ENCODE measurements at places on chromosomes 5 and 9.
A peak's percentile ranks its signal among the peaks of the same experiment; 100 is the strongest.

- DNase-seq: peak; percentile 42
These were observed 753 bp upstream of the STC2 start for GRCh38 chr5:173328844-173329490.

DNA sequence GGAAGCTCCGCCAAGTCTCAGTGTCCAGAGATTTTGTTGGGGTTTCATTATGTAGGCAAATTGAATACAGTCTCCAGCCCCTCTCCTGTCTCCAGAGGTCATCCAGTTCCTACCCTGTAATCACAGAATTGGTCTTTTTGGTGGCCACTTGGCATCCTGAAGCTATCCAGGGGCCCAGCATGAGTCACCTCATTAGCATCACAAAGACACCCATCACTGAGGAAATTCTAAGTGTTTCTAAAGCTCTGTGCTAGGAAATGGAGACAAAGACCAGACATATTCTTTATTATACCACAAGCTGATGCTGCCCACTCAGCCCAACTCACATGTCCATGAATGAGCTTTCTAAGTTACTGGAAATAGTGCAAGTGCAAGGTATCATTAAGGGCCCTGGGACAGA lies 229.9 kb downstream of the DOCK8 start:
- no peak for DNase-seq

GRCh38 chr5:42992088-42992879 lies 47.8 kb downstream of the ANXA2R start:
- peak; percentile 63 for DNase-seq

GRCh38 chr5:153096381-153096780 lies 394.1 kb upstream of the GRIA1 start:
- no peak for DNase-seq

DNA sequence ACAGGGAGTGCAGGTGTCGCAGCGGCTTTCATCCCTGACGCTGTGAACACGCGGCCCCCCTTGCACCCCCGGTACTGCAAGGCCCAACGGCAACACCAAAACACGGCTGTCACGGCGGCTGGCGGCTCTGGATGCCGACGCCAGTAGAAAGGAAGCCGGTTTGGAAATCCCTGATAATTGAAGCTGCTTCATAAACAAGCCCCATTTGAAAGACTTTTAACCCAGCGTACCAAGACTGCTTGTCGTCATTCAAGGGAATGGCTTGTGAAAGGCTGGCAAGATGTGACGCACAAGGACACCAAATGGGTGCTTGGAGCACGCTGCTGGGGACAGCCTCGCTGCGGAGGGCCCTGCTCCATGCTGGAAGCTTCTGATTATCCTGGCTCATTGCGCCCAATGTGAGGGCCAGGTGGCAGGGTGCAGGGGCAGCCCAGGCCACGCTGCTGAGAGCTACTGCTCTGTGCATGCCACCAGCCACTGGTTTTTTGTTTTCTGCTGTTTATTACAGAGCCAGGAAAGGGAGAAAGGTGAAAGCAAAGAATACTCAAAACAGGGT lies 63.1 kb downstream of the GTF3C4 start:
- no peak for DNase-seq

- DNase-seq: no peak
These were observed 830.9 kb downstream of the MAT2B start for GRCh38 chr5:164336276-164336675.

GRCh38 chr9:32580631-32581300 lies 7.8 kb upstream of the NDUFB6 start:
- no peak for DNase-seq

GRCh38 chr5:177130211-177131018 lies 3.2 kb upstream of the NSD1 start:
- no peak for DNase-seq

- no peak for DNase-seq
These were observed 68.0 kb downstream of the HINT1 start for GRCh38 chr5:131096774-131097710.

GRCh38 chr5:130689831-130690230 lies 475.2 kb downstream of the HINT1 start:
- no peak for DNase-seq

DNA sequence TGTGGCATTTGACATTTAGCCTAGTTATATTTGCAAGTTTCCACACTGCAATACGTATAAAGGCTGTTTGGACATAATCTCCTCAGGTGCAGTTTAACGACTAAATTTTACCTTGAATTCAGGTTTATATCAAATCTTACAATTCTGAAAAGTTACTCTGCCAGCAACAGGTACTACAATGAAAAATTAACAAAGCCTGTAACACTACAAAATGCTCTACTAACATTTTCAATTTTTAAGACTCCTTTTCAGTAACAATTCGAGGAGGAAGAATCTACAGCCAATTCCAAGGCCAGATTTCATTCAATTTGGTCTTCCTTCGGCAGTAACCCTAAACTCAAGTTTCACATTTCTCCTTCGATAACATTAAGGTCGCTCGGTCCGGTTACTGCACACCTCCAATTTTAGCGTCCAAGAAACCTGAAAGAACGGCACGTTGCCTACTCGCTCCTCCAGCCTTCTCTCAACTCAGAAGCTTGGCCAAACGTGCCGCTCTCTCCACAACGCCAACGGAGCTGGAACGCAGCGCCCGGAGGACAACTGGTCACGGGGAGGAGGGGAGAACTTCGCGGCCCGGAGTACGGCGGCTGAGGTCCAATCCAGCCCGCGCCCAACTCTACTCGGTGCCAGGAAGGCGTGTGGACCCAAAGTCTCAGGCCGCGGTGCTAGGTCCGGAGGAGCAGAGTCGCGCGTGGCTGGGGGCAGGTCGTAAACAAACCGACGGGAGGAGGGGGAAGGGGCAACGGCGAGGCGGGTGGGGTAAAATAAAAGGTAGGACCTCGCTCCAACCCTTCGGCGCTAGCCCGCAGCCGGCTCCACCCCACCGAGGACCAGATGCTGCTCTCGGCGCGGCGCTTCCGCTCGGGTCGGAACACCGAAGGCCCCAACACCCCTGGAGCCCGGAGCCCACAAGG lies 681 bp downstream of the FNIP1 start:
- DNase-seq: no peak

- no peak for DNase-seq
These were observed 41.1 kb upstream of the NEK6 start for GRCh38 chr9:124216474-124217176.

DNA sequence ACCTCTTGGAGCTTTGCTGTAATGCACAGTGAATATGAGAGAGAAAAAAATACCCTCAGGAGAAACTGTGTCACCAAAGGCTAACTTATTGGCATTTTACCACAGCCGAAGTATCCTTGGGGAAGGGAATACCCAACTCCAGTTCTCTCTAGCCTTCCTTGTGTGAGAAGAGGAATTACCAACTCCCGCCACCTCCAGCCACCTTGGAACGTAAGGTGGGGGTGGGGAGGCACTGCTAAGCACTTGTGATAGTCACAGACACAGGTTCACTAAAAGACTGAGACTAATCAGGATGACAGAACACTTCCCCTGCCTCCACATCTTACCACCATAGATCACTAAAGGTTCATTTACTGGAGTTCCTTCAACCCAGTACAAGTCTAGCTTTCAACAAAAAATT lies 102.0 kb upstream of the ADAMTS19 start:
- DNase-seq: no peak

DNA sequence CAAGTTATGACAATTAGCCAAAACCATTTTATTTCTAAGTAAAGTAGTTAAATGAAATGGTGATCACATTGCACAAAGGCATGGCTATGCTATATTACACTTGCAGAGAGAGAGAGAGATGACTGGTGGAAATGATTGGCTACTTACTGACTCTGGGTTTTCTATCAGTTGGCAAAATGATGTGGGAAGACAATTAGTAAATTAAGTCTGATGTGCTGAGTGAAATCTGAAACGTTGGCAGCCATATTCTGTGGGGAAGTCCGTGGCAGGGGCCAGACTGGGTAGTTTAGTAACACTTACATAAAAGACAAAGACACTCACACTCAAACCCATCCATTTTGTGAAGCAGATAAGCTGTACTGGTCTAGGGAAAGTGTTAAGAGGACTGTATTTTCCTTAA lies 61.6 kb downstream of the ANXA1 start:
- no peak for DNase-seq

DNA sequence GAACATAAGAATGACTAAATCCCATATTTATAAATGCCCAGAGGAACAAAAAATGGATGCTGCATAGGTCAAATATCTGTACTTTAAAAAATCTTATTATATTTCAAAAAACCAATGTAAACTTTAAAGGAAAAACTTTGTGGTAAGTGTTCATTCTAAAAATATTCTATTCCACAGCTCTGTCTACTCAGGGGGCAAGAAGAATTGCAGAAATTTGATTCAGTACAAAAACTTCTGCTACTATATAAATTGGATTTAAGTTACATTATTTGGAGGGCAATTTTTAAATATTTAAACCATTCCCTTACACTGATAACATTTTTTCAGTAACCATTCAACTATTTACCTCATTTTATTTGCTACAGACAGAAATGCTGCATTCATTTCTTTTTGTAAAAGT lies 32.1 kb downstream of the NFIB start:
- DNase-seq: no peak

DNA sequence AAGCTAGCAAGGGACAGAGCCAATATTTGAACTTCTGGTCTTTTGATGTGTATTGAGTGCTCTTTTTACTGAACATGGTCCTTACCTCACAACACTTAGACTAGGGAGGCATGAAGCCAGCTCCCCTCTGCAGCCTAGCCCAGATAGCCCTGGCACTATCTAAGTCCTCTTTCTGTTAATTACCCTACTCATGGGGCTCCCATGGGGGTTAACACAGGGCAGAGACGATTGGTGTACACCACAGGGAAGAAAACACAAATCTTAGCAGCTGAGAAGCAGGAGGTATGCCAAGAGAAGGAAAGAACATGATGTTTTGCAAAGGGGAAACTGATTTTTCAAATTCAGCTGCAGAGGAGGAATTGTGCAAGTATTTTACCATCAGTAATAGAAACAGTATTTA lies 383.8 kb downstream of the TMEM232 start:
- DNase-seq: no peak

DNA sequence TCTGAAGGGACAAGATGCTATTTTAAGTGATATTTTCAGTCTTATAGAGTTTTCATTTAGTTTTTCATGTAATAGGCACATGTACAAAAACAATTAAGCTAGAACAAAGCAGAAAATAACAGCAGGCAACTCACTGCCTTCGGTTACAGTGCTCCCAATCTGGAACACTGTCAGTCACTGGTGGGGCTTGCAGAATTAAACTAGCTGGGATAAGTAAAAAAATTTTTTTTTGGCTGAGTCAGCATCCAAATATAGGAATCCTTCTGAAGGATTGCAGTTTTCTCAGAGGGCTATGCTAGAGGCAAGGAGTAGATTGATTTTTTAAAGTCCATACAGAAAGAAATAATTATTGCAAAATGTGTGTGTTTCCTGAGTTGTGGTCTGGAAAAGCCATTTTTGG lies 250.2 kb upstream of the RFX3 start:
- DNase-seq: no peak

Data from NCI-H510A treated with DMSO at 0.1 percent for 48 hours (cell line).